NCI-H526 (cell line): ENCODE measurements at places on chromosomes 7 and 10.

GRCh38 chr10:29479081-29479925 is 155.5 kb downstream of the SVIL start:
- no peak for DNase-seq

DNA sequence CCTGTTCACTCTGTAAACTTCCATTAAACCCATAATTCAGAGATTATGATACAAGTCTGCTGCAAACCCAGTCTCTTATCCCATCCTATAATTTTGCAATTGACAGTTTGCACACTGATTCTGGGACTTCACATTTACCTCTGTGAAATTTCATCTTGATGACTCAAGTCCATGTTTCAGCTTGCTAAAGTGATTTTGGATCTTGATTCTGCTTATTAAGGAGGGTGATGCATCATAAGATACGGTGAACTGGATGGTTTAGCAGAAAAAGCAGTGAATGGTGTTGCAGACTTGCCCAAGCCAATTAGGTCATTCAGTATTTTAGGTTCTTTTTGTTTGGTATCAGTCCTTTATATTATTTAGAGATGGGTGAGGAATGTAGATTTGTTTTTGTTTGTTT is 125.5 kb upstream of the PODXL start:
- DNase-seq: no peak

GRCh38 chr7:129536323-129536722 is 34.0 kb downstream of the SMKR1 start:
- DNase-seq: no peak

GRCh38 chr10:86520871-86521677 is 518 bp downstream of the WAPL start:
- no peak for DNase-seq

- peak; percentile 51 for DNase-seq
Observed at GRCh38 chr7:134755422-134756022, 23.9 kb upstream of the CALD1 start.

GRCh38 chr7:43844662-43845061 is 24.7 kb downstream of the MRPS24 start:
- DNase-seq: no peak

DNA sequence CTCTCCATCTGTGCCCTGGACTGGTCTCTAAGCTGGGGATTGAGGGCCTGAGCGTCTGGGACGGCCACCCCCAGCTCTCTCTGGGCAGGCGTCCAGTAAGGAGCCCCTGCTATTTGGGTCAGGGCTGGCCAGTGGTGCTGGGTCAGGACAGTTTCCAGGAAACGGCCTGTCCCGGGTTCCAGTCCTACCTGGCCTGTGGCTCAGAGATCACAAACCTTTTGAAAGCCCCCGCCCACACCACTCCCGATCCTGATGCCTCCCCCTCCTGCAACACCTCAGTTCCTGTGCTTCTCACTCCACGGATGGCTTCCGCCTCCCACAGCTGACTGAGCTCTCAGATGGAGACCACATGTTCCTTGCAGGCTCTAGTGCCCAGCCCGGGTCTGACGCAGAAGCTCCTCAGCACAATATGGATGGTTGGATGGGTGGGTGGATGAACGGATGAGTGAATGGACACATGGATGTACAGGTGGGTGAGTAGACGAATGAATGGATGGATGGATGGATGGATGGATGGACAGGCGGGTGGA is 91.7 kb upstream of the PDGFA start:
- DNase-seq: no peak

GRCh38 chr10:37456456-37456855 is 331.1 kb downstream of the ANKRD30A start:
- no peak for DNase-seq

GRCh38 chr10:63657761-63658160 is 136.6 kb downstream of the REEP3 start:
- no peak for DNase-seq

GRCh38 chr10:78642269-78642816 is 426.4 kb upstream of the ZMIZ1 start:
- DNase-seq: no peak

DNA sequence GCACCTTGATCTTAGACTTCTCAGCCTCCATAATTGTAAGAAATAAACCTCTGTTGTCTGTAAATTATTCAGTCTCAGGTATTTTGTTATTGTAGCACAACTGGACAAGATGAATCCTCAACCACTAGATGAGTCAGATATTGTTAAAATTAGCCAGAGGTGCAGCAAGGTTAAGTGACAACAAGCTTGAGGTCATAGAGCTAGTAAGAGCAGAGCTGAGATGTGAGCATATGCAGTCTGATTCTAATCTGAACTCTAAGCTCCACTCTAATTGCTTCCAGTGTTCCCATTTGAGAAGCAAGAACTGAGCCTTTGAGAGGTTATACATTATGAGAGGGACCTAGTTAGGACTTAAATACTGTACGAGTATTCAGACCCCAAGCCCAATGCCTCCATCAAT is 93.1 kb downstream of the FZD1 start:
- no peak for DNase-seq

GRCh38 chr7:45687185-45687560 is 113.0 kb downstream of the ADCY1 start:
- DNase-seq: no peak

- DNase-seq: no peak
Observed at GRCh38 chr7:142384493-142384922, 126.7 kb upstream of the PRSS58 start.

- no peak for DNase-seq
Observed at GRCh38 chr7:65953890-65954450, 28.0 kb downstream of the GUSB start.

GRCh38 chr7:101856473-101857357 is 39.3 kb downstream of the CUX1 start:
- peak; percentile 98 for DNase-seq

- no peak for DNase-seq
Observed at GRCh38 chr10:118237930-118238329, 104.2 kb downstream of the FAM204A start.

DNA sequence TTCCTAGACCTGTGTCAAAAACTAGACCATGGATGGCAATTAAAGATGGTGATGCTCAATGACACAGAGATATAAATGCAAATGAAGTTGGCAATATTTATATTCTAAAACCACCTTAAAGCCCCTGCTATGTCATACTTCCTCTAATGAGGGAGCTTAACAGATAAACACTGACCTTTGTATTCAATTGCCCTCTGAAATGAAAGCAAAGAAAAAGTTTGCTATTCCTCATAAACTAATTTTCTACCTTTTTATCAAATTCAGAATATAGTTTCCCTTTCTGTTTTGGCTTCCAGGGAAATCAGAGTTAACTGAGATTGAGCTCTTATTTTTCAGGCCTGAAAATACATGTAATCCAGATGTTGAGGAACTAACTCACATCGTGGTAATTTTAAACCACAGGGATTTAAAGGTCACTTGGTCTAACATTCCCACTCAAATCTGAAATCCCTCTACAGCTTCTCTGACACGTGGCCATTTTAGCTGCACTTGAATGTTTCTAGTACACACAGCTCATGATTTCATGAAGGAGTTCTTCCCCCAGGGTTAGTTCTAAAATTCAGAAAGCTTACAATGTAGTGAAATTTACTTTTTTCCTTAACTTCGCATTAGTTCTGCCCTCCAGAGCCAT is 37.9 kb upstream of the ABCB5 start:
- DNase-seq: no peak

DNA sequence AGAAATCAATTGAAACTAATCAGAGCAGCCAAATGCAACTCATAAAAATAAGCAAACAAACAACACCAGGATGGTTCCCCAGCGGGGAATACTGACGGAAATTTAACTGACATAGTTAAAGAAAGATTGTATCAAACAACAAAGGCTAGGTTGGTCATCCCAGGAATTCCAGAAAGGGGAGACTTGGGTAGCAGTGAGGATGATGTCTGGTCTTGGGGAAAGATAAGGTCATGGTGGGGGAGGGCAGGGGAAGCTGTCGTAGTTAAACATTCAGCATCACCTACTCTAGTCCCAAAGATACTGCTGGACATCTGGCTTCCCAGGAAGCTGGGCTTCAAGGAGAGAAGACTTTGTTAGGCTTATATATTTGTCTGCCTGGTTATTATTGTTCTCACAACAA is 50.4 kb downstream of the DYNC1I1 start:
- no peak for DNase-seq

- peak; percentile 51 for DNase-seq
Observed at GRCh38 chr7:5429253-5429856, 5.7 kb upstream of the TNRC18 start.
